ENCODE measurements at places on chromosomes 4 and X.
A peak's percentile ranks its signal among the peaks of the same experiment; 100 is the strongest.

- DNase-seq = no peak
Observed at GRCh38 chr4:15106399-15106798, 104.1 kb downstream of the CPEB2 start.

DNA sequence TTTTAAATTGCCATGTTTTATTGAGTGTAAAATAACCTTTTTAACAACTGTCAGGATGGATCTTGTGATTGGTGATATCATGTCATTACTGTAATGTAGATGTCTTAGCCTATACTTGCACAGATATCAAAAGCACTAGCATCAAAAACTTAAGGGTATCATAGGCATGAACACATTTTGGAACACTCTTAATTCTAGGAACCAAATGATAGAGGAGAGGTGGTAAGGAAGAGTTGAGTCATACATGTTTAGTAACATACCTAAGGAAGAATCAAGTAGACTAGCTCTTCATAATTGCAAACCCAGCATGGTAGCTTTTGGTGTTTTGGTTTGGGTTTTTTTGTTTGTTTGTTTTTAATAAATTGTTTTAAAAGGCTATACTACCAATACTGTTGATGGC is 43.4 kb downstream of the SMARCAD1 start:
- DNase-seq = no peak

DNA sequence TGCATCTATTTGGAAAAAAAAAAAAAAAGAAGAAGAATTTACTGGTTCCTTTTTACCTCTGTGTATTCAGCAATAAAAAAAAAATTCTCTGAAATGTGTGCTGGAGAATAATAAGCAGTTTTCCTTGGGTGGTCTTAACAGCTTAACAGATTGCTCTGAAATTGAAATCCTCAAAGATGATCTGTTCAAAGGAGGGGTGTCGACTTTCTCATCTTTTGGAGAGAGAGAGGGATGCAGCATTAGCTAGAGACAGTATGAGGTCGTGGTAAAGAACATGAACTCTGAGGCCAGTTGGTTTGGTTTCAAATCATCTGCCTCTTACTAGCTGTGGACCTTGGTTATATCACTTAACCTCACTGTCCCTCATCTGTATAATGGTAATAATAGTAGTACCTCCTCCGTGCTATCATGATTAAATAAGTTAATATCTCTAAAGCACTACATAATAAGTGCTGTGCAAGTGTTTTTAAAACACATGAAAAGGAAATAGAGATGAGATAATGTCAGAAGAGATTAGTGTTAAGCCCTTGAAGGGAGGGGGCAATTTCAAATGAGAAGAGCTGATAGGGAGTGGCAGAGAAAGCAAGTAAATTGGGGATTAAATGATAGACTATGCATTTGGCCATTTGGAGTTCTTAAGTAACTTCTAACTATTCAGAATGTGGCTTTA is 109.9 kb upstream of the LIMCH1 start:
- DNase-seq = no peak

DNA sequence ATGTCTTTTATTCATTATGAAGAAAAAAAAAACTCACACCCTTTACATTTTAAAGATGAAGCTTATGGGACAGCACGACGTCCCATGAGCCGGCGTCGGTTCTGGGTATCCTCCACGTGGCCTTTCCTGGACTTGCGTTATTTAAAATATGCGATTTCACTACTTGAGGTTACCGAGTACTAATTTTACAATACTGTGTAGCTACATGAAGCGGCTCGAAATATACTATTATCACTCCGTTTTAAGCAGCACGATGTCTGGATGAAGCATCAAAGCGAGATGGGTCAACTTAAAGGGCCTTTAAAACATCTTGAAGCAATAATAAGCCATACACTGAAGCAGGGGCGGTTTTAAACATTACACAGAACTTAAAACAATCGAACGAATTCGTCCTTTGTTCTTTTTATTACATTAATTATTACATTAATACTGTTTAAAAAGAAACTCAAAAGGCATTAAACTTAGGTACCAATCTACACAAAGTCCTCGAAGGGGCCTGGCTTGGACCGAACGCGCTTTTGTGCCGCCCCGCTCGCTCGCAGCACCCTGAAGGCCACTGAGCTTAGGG is 1.4 kb upstream of the KLF3 start:
- peak; percentile 22 for DNase-seq

All from fibroblast of pulmonary artery (primary cell).